Osteocyte (in vitro differentiated cells): ENCODE measurements at places on chromosomes 4 and X. TPM values are rescaled to one million over a fixed set of nuclear protein-coding genes. Genes with fewer than 3 reads are reported as not detected.

DNA sequence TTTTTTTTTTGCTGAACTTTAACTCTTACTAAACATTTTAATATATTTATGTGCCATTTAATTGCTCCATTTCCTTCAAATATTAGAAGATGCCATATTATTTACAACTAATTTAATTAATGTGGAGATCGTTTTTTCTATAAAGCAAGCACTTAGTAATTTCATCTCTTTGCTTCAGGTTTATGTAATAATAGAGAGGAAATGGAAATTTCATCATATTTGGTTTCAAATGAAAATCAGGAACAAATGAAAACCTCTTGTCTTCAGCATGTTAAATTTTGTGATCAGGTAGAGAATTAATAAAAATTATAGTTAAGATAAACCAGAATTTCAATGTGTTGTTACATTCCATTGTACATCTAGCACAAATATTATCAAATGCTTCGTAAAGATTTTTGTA is 120.1 kb downstream of the SYNPO2 start:
- no peak for DNase-seq
- H3K27me3 ChIP-seq: no peaks in the 10 kb centered on the region
- H3K4me3 ChIP-seq: no peak overlapping the region
- H3K27ac ChIP-seq: no peak overlapping the region
- no peaks in the 10 kb centered on the region for H3K4me1 ChIP-seq

DNA sequence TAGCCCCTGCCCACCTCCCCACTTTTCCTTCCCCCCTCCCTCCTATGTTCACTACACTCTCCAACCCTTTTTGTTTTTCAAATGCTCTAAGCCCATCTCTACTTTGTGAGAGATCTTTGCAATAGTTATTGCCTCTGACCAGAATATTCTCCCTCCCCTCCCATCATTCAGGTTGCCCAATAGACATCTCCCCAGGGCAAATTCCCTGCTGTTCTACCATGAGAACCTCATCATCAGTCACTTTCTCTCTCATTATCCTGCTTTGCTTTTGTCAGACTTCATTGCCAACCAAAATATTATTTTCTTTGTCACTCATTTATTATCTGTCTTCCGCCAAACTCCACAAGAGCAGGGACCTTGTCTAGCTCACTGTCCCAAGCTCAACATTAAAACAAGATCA is 268.2 kb upstream of the PPARGC1A start:
- peaks cover 8% of the 10 kb centered on the region for H3K4me1 ChIP-seq
- no peak overlapping the region for H3K4me3 ChIP-seq
- peaks cover 26% of the 10 kb centered on the region for H3K27me3 ChIP-seq
- peaks cover 4% of the 10 kb centered on the region for H3K36me3 ChIP-seq
- DNase-seq: no peak
- H3K27ac ChIP-seq: no peak overlapping the region

DNA sequence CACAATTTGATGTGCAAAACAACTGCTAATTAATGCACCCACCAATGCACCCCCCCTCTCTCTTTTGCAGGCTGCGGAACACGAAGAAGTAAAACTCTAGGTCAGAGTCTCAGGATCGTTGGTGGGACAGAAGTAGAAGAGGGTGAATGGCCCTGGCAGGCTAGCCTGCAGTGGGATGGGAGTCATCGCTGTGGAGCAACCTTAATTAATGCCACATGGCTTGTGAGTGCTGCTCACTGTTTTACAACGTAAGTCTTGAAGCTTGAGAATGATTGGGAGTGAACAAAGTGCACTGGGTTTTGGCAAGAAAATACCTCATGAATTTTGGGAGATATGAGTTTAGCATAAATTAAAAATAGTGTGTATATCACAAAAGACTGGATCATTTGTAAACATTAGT is 28.9 kb downstream of the TMPRSS11E start:
- H3K27ac ChIP-seq: no peak overlapping the region
- H3K4me3 ChIP-seq: no peak overlapping the region
- no peak for DNase-seq
- no peaks in the 10 kb centered on the region for H3K4me1 ChIP-seq

- H3K4me3 ChIP-seq: no peak overlapping the region
- peaks cover 9% of the 10 kb centered on the region for H3K4me1 ChIP-seq
- peaks cover 8% of the 10 kb centered on the region for H3K27me3 ChIP-seq
- no peak overlapping the region for H3K27ac ChIP-seq
Measured at GRCh38 chr4:14259936-14260335, 632.4 kb upstream of the BOD1L1 start.

GRCh38 chrX:41275661-41276609 is 58.0 kb upstream of the DDX3X start:
- no peaks in the 10 kb centered on the region for H3K36me3 ChIP-seq
- H3K4me3 ChIP-seq: peak overlapping the region; percentile 74
- H3K4me1 ChIP-seq: peaks cover 6% of the 10 kb centered on the region
- DNase-seq: peak; percentile 87
- H3K27me3 ChIP-seq: no peaks in the 10 kb centered on the region

DNA sequence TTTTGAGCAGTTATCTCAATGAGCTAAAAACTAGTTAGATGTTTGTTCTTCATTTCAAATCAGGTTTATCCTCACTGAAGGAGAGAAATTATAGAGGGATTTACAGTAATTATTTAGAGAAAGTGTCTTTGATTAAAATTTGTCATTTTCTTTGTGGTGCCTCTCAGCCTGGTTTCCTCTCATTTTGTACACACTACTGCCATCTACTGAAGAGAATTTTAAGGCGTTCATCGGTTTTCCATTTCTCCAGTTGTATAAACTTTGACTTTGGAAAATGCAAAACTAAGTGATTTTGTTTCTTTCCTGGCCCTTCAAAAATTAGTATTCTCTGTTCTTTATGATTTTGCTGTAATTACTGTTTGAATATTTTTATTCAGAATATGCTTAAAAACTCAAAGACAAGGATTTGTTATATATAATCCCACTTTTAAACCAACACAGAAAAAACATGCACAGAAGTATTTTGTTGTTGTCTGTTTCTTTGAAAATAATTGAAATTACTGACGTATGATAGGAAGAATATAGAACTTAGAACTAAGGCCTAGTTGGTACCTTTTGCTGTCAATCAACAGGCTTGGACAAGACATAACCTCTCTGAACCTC is 34.4 kb upstream of the ANXA3 start:
- H3K4me1 ChIP-seq: peaks cover 16% of the 10 kb centered on the region
- DNase-seq: no peak
- H3K36me3 ChIP-seq: no peaks in the 10 kb centered on the region
- H3K27me3 ChIP-seq: peaks cover 19% of the 10 kb centered on the region
- H3K27ac ChIP-seq: no peak overlapping the region
- H3K4me3 ChIP-seq: no peak overlapping the region

DNA sequence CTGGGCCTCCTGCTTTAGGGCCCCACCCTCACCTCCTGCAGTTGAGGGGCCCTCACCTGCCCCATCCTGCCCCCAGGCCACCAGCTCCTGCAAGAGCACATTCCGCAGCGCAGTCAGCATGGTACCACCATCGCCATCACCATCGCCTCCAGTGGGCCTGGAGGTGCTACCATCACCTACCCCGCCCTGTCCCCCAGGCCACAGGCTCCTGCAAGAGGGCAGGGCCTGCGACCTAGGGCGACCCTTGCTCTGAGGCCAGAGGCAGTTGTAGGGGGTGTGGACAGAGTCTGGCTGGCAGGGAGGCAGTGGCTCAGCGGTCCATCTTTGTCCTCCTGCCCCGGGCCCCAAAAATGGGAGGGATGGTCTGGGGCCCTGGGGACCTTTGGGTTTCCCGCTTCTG is 3.9 kb upstream of the HAUS7 start:
- H3K36me3 ChIP-seq: no peaks in the 10 kb centered on the region
- H3K4me3 ChIP-seq: no peak overlapping the region
- no peak for DNase-seq

GRCh38 chrX:12984603-12985319 is 9.9 kb downstream of the TMSB4X start:
- H3K4me1 ChIP-seq: peaks cover 32% of the 10 kb centered on the region
- no peaks in the 10 kb centered on the region for H3K27me3 ChIP-seq
- DNase-seq: no peak

- DNase-seq: no peak
- H3K4me3 ChIP-seq: no peak overlapping the region
- no peaks in the 10 kb centered on the region for H3K27me3 ChIP-seq
- no peak overlapping the region for H3K27ac ChIP-seq
- H3K36me3 ChIP-seq: no peaks in the 10 kb centered on the region
Measured at GRCh38 chr4:115491686-115492085, 378.3 kb upstream of the NDST4 start.

DNA sequence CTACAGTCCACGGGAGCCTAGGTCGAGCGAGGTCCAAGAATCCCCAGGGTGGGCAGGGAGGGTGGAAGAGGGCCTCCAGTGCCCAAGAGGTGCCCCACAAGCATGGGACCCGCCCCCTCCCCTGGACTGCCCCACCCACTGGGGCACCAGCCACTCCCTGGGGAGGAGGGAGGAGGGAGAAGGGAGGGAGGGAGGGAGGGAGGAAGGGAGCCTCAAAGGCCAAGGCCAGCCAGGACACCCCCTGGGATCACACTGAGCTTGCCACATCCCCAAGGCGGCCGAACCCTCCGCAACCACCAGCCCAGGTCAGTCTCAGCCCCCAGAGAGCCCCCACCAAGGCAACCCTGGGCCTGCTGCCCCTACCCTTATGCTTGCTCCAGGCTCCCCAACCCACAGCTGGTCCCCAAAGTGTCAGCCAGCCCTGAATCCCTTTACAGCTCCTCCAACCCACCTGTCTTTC is at the start of gene GATA1:
Gene GATA1, plus strand, starts transcription at position 250 of the 460 bp plus-strand sequence. CDS start 4,520 bp downstream, outside the sequence.
- no peak for DNase-seq
- no peak within 1 kb of the TSS for H3K4me3 ChIP-seq
- H3K4me1 ChIP-seq: no peaks in the 10 kb centered on the region
- no peaks in the 10 kb centered on the region for H3K36me3 ChIP-seq
- H3K27me3 ChIP-seq: peaks cover 13% of the 10 kb centered on the region

The NSUN7 gene
- total RNA-seq: 1.6 and 2.4 TPM in 2 replicates

The MGARP gene
- 5.1 and 5.2 TPM in 2 replicates for total RNA-seq

The SMIM10 gene
- 3.2 and 3.3 TPM in 2 replicates for total RNA-seq

The PDLIM5 gene
- 301 and 324 TPM in 2 replicates for total RNA-seq

The SH2D1A gene
- total RNA-seq: 0.21 TPM in 1 of 2 replicates, not detected in the other

The IL1RAPL1 gene
- total RNA-seq: 0.10 TPM in 1 of 2 replicates, not detected in the other

The PF4V1 gene
- total RNA-seq: 0.78 TPM in 1 of 2 replicates, not detected in the other

The MAGEA9B gene
- total RNA-seq: not detected in 2 replicates

The GRID2 gene
- not detected in 2 replicates for total RNA-seq
